Iris pigment epithelial cell (primary cell): ENCODE measurements at places on chromosomes 5 and 9.

GRCh38 chr5:77064040-77064439 is 23.0 kb downstream of the ZBED3 start:
- DNase-seq, result no peak

DNA sequence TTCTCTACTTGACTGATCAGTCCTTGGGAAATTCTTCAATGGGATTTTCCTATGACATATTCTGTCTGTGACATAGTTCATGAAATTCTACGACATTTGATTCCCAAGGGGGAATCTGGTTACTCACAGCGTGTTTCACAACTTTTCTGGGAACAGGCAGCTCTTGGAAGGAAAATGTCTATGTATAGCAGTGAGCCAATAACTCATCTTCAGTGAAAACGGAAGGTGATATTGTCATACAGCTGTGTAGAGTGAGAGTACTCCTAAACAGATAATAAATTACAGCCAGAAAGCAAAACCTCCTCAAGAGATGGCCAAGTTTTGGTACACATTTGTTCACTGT is 91.4 kb downstream of the C9orf152 start:
- peak; percentile 94 for DNase-seq

- no peak for DNase-seq
Observed at GRCh38 chr5:170362102-170362501, 27.1 kb downstream of the KCNMB1 start.

GRCh38 chr5:140822281-140822629 is 842 bp downstream of the PCDHA5 start:
- DNase-seq, result no peak

DNA sequence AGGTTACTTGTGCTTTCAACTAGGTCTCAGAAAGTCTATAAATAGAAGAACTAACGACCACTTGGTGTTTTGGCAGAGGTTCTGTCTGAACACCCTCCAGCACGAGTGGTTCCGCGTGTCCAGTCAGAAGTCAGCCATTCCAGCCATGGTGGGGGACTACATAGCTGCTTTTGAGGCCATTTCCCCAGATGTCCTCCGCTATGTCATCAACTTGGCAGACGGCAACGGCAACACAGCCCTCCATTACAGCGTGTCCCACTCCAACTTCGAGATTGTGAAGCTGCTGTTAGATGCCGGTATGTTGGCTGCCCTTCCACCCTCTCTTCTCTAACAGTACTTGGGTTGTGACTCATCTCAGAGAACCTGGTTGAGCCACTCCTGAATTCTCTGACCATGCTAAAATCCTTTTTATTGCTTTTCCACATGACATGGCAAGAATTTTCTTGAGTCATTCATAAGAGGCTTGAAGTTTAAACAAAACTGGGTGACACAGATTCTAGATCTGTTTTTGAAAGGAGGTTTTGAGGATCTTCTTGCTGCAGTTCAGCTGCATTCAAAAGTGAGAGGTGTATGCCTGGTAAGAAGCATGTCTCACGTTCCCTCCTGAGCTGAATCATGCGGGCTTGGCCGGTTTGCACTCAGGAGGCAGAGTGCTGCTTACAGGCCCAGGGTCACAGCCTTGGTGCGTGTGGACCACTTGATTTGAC is 103.1 kb upstream of the DMRT1 start:
- peak; percentile 96 for DNase-seq

DNA sequence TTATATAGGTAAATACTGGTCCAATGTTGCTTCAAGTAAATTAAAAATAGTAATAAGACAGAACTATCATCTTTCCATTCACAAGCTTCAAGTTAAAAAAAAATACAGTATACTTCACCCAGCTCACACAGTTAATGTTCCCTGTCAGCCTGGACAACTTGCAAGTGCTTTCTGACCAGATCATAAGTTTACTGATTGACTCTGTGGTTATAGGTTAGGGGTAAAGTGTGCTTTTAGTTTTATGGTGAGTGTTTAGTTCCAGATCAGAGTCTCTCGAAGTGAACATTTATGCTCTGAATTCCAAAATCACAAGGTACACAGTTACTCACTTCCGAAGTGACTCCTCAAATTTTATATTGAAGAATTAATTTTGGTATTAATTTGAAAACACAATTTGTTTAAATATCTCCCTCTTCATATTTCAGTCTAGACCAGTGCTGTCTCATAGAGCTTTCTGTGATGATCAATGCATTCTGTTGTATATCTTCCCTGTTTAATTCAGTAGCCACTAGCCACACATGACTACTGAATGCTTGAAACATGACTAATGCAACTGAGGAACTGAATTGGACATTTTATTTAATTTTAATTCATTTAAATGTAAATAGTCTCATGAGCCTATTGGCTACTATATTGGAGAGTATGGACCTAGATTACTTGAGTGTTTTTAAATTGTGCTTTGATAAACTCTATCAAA is 90.7 kb downstream of the MEF2C start:
- DNase-seq, result peak; percentile 39

- DNase-seq, result no peak
Observed at GRCh38 chr9:18805386-18805785, 227.6 kb downstream of the SAXO1 start.

GRCh38 chr5:57653636-57654290 is 171.2 kb upstream of the ACTBL2 start:
- no peak for DNase-seq

GRCh38 chr9:89462199-89462598 is 35.7 kb downstream of the SEMA4D start:
- no peak for DNase-seq

DNA sequence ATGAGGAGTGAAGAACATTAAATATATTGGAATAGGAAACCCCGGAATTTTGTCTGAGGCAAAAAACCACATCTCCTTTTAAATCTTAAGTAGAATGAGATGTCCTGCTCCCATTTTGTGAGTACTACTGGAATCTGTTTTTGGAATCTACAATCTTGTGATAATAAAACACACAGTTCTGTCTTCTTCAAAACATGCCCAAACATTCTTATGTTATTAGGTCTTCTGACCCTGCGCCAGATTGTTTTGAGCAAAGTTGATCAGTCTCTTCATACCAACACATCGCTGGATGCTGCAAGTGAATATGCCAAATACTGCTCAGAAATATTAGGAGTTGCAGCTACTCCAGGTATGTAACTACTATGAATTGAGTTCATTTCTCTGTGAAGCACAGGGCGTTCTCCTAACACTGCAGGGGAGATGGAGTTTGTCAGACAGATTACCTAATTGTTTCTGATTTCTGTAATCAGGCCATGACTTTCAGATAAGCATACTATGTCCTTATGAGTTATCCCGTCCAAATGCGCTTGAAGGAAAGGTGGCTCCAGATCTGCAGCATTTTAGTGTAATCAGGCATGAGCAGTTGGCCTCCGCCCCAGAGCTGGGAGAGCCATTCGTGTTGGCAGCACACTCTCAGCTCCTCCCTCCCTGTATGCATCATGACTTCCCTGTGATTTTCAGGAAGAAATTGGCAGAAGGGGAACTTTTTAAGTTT is 88.0 kb downstream of the NLN start:
- DNase-seq, result peak; percentile 83

DNA sequence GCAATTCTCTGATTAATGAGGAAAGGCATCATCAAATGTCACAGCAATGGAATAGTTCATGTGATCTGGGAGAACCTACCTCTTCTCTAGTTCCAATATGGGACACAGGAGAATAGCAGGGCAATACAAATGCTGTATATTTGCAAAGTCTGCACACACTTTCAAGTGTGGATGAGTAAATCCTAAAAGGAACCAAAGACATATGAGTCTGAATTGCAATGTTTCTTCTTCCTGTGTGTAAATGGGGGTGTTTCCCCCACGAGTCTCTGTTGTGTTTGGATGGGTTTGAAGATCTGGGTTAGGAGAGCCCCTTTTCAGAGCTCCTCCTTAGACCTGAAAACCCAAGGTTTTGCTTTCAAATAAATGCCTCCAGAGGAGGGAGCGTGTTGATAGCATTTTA is 26.9 kb downstream of the SLC46A2 start:
- DNase-seq, result no peak

DNA sequence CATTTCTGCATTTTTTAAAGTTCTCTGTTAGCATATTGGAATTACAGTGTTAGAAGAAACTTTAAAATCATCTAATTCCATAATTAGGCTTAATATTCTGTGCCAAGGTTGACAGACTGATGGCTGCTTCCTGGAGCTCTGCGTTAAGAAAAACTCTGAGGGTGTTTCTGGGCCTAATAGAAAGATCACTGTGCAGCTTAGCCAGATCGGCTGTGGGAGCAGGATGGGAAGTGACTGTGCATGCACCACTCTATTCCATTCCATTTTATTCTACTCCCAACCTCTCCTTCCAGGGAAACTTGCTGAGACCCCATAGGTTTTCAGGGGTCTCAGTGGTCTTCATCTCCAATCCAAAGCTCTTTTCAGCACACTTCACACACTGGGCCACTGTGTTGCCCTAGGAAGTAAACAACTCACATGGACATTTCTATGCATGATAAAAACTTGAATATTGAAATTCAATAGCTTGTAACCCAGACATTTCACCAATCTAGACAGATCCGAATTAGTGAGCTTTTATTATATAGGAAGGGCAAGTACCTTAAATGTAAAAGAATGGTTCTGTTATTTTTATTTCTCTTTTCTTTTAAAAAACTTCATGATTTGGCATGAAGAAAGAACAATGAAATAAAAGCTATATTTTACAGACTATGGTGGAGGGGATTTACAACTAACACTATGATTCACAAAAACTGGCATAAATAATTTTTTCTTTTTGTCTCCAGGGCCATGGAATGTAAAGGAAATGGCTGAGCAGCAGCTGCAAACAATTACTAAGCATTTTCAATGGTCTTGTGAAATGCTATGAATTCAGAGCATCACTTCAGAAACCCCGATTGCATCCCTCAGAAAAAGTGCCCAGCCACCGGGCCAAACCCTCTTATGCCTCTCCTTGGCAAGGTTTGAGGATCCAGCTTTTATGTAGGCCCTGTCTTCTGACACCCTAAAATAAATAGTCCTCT is 51.4 kb upstream of the DAB2 start:
- peak; percentile 90 for DNase-seq

DNA sequence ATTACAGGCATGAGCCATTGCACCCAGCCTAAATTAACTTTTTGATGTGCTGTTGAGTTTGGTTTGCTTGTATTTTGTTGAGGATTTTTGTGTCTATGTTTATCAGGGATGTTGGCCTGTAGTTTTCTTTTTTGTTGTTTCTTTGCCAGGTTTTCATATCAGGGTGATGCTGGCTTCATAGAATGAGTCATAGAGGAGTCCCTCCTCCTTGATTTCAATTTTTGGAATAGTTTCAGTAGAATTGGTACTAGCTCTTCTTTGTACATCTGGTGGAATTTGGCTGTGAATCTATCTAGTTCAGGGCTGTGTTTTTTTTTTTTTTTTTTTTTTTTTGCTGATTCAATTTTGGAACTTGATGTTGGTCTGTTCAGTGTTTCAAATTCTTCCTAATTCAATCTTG is 1164.3 kb upstream of the DMAC1 start:
- DNase-seq, result no peak

GRCh38 chr5:158773161-158773560 is 326.6 kb downstream of the EBF1 start:
- no peak for DNase-seq

DNA sequence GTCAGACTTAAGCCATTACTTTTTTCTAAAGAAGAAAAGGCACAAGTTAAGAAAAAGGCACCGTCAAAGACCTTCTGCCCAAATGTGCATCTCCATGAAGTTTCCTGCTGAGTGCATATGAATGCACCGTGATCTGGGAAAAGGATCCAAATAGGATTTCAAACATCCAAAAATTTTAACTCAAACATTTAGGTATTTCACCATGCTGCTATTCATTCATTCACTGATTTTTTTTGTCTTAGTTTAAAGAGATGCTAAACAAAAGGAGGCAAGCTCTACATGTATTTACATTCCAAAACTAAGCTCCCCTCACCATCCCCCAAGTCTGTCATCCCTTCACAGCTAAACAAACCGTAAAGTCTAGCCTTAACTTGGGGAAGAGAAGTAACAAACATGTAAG is 291.9 kb downstream of the ARL15 start:
- peak; percentile 39 for DNase-seq

DNA sequence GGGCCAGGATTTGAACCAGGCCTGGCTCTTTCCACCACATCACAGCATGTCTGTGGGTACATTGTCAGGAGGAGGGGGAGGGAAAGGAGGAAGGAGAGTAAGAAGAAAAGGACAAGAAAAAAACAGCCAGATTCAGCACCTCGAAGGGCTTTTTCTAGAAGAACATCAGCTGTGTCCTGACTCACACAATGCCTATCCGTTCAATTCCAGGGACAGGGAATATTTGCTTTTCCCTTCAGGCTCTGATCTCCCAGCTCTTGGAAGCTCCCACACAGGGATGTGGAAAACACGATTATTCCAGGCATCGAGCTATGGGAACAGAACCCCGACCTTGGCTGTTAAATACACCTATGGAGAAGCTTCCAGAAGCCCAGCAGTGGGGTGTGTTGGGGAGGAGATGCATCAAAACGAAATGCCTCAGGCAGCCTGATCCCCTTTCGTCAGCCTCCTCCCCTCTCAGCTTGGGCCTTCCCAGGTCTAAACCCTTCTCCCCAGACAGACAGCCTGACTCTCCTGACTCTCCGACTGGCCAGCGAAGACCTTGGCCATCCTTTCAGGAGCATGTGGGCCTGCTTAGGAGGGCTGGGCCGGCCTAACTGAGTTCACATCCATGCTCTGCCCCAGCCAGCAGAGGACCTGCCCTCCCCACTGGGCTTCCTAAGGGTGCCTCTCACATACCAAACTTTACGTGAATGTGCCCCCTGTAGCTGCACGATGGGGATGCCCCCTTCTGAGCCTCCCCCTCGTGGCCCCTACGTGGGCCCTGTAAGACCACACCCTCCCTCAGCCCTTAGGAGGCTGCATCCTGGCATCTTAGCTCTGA is 54.4 kb downstream of the NEURL1B start:
- no peak for DNase-seq

GRCh38 chr9:137974746-137975526 is 97.4 kb downstream of the CACNA1B start:
- DNase-seq, result no peak

DNA sequence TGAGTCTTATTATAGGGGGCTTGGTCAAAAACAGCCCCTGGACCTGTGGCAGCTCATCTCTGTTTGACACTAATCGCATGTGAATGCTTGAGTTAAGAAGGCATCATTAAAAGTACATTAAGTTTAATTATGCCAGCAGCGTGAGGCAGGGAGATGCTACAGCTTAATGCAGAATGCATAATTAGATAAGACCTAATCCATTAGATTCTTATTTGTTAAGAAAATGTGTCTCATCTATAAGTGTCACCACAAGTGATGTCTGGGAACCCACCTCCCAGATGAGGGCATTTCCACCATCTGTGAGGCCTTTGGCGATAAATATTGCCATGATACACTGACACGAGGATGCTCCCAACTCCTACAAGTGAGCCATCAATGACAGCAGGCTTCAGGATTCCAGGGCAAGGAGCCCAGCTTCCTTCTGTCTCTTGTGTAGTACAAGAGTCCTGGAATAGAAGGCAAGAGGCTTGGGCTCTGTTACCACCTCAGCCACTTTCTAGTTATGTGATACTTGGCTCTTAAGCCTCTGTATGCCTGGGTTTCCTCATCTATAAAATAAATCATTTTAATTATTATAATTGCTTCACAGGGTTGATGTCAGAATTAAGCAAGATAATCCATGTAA is 202.7 kb downstream of the FAM114A2 start:
- DNase-seq, result no peak

- DNase-seq, result no peak
Observed at GRCh38 chr5:129724647-129725046, 23.2 kb upstream of the MINAR2 start.

GRCh38 chr5:167940911-167941310 is 350.5 kb upstream of the WWC1 start:
- DNase-seq, result no peak

GRCh38 chr5:168219515-168220410 is 71.7 kb upstream of the WWC1 start:
- DNase-seq, result peak; percentile 62
